SK-N-SH (cell line): ENCODE measurements at places on chromosomes 5 and 9. TPM values are rescaled to one million over a fixed set of nuclear protein-coding genes. Genes with fewer than 3 reads are reported as not detected.

The TMEM215 gene
- polyA plus RNA-seq = not detected in 2 replicates

The CETN3 gene
- polyA plus RNA-seq = 3.6 and 4.6 TPM in 2 replicates

- peak; percentile 81 for DNase-seq
Observed at GRCh38 chr9:119556129-119556875, 187.1 kb upstream of the BRINP1 start.

- no peak for DNase-seq
Observed at GRCh38 chr5:50727845-50728244, 61.4 kb downstream of the PARP8 start.

DNA sequence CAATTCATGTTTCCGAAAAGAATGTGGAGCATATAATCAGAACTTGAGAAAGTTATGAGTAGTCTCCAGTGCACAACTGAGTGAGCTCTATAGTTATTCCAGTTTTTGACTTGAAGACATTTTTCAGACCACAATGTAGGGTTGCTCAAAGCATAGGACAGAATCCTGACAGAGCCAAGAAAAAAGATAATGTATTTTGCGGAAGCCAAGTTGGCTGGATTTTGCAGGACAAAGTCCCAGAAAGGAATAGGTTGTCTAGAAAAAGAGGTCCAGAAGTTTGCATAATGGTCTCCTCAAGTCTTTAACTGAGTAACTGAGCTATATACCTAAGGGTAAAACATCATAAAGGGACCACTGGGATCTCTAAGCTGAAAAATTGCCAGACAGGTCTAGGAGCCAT, 1028.0 kb downstream of the TAF11L14 start:
- no peak for DNase-seq

DNA sequence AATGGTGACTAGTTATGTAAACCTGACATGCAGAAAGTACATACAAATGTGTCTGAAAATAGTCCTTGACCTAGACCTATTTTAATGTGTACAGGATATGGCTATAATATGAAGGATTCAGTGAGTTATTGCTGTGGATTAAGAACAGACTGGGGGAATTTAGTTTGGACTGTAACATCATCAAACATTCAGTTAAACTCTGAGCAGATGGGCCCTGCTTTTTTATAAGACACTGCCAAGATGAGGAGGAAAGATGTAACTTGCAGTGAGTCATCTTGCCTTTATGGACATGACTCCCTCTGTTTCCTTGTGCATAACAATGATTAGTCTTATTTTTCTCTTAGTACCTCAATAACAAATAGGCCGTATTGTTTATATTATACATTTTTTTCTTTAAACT, 12.2 kb downstream of the PPP3R2 start:
- no peak for DNase-seq
